ENCODE measurements at places on chromosomes 6 and 20.

GRCh38 chr20:32052778-32053362 is 828 bp downstream of the HCK start:
- H3K4me3 ChIP-seq = no peak overlapping the region
- H3K27me3 ChIP-seq = peaks cover 63% of the 10 kb centered on the region
- no peak overlapping the region for H3K27ac ChIP-seq

DNA sequence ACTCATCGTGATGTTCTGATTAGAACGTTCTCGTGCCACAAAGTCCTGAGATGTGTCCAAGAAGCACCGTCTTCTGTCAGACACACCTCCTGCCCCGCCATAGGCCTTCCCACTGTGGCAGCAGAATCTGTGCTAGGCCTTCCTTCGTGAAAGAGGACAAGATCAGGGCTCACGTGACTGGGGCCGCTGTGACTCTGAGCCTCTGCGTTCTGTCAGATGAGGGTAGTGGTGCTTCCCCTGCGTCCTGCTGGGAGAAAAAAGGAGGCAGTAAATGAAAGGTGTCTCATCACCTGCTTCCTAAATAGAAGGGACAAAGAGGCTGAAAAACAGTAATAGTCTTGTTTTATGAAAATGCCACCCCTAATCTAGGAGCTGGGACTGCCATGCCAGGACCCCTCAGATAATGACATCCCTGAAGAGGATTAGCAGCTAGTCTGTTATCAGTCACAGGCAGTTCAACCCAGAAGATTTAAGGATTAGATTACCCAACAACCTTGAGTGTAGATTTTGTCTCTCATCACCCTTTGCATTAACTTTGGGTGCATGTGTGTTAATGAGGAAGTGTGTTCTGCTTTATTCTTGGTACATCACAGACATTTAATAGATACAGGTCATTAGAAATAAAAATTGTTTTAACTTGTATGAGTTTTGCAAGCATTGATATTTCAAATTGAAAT is 4.1 kb downstream of the DNAJC5 start:
- H3K27ac ChIP-seq = no peak overlapping the region
- no peak overlapping the region for H3K4me3 ChIP-seq
- peaks cover 18% of the 10 kb centered on the region for H3K36me3 ChIP-seq

GRCh38 chr20:48823960-48824498 is 3.8 kb downstream of the PREX1 start:
- H3K36me3 ChIP-seq = no peaks in the 10 kb centered on the region
- DNase-seq = no peak
- no peak overlapping the region for H3K27ac ChIP-seq
- H3K4me3 ChIP-seq = no peak overlapping the region
- peaks cover 29% of the 10 kb centered on the region for H3K4me1 ChIP-seq

DNA sequence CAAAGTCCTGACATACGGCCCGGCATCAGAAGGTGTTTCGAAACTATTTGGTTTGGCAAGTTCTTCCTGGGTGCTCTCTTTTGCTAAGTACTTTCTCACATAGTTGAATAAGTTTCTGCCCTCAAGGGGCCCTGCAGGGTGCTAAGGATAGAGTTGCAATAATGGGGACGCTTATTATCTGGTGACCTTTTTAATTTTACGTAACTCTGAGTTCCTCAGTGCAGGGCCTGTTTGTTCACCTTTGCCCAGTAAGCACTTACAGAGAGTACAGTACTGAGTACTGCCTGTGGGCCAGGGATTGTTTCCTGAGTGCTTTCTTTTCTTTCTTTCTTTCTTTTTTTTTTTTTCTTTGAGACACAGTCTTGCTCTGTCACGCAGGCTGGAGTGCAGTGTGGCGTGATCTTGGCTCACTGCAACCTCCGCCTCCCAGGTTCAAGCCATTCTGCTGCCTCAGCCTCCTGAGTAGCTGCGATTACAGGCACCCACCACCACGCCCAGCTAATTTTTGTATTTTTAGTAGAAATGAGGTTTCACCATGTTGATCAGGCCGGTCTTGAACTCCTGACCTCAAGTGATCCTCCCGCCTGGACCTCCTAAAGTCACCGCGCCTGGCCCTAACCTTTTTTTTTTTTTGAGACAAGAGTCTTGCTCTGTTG is 4.5 kb upstream of the PXMP4 start:
- no peaks in the 10 kb centered on the region for H3K36me3 ChIP-seq
- H3K27me3 ChIP-seq = no peaks in the 10 kb centered on the region
- H3K4me3 ChIP-seq = no peak overlapping the region
- DNase-seq = no peak
- H3K4me1 ChIP-seq = peaks cover under 1% of the 10 kb centered on the region
- H3K27ac ChIP-seq = no peak overlapping the region

- no peak overlapping the region for H3K4me3 ChIP-seq
- DNase-seq = no peak
- H3K36me3 ChIP-seq = peaks cover 29% of the 10 kb centered on the region
These were observed 4.7 kb downstream of the SAPCD1 start for GRCh38 chr6:31767096-31767645.

- no peak overlapping the region for H3K4me3 ChIP-seq
- no peak for DNase-seq
- no peak overlapping the region for H3K27ac ChIP-seq
- no peaks in the 10 kb centered on the region for H3K36me3 ChIP-seq
These were observed 13.0 kb upstream of the TBPL1 start for GRCh38 chr6:133939778-133940667.

DNA sequence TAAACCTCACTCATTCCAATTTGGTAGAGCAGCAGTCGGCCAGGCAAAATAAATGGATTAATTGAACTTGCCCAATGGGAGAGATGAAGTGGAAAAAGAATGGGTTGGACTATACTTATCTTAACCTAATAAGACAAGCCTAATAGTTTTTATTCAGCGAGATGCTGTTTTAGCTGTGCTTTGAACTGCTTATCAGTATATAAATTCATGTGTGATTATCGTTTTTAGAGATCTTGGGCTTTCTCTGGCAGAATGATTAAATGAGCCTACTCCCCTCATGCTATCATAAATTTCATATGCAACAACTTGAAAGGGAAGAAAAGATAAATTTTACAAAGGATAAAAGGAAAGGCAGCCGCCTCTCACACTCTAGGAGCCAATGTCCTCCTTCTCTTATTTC is 59.8 kb downstream of the SNAP25 start:
- no peaks in the 10 kb centered on the region for H3K36me3 ChIP-seq
- H3K27me3 ChIP-seq = no peaks in the 10 kb centered on the region
- DNase-seq = no peak
- H3K4me3 ChIP-seq = no peak overlapping the region

GRCh38 chr6:126720304-126720703 is 380.4 kb downstream of the CENPW start:
- DNase-seq = no peak
- H3K36me3 ChIP-seq = no peaks in the 10 kb centered on the region
- no peaks in the 10 kb centered on the region for H3K27me3 ChIP-seq
- H3K27ac ChIP-seq = no peak overlapping the region

- no peaks in the 10 kb centered on the region for H3K27me3 ChIP-seq
- H3K36me3 ChIP-seq = no peaks in the 10 kb centered on the region
- no peak overlapping the region for H3K27ac ChIP-seq
- H3K4me3 ChIP-seq = no peak overlapping the region
These were observed 81.1 kb upstream of the SLCO4A1 start for GRCh38 chr20:62561182-62561581.

GRCh38 chr6:34032856-34033255 is 113.0 kb downstream of the GRM4 start:
- H3K36me3 ChIP-seq = no peaks in the 10 kb centered on the region
- DNase-seq = no peak
- H3K4me1 ChIP-seq = peaks cover 7% of the 10 kb centered on the region
- H3K27ac ChIP-seq = no peak overlapping the region

- no peak overlapping the region for H3K4me3 ChIP-seq
These were observed 86.1 kb upstream of the TCF21 start for GRCh38 chr6:133802861-133803260.

DNA sequence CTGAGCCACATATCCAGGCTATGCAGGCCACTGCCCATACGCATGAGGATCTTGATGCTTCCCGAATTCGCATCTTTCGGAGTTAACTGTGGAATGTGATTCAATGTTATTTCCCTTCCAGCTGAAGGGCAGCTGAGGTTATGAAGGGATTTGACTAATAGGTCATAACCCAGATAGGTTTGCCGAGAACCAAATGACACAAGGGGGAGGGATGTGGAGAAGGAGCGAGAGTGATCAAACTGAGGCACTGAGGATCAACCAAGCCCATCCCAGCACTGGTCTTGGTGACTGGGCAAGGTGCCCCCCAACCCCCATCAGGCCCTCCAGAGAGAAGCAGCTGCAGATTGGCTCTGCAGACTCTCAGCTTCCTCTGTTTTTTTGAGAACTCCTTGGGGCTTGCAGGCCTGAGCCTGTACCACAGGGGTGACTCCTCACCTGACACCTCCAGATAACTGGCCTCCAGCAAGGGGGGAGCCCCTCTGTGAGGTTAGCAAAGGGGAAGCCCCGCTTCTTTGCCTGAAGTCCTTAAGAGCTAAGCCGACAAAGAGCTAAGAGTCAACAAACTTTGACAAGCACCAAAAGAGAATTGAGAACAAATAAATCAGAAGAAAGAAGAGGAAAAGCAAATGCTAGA is 185.9 kb downstream of the PDE7B start:
- H3K4me1 ChIP-seq = peaks cover 12% of the 10 kb centered on the region
- H3K36me3 ChIP-seq = no peaks in the 10 kb centered on the region
- no peak overlapping the region for H3K4me3 ChIP-seq
- H3K27ac ChIP-seq = no peak overlapping the region
- no peaks in the 10 kb centered on the region for H3K27me3 ChIP-seq

- DNase-seq = peak; percentile 14
- H3K4me1 ChIP-seq = no peaks in the 10 kb centered on the region
- no peaks in the 10 kb centered on the region for H3K36me3 ChIP-seq
- peak overlapping the region; percentile 64 for H3K27ac ChIP-seq
These were observed 245.2 kb downstream of the TPBG start for GRCh38 chr6:82608781-82609180.

GRCh38 chr6:133623065-133623464 is 265.8 kb upstream of the TCF21 start:
- DNase-seq = no peak
- no peak overlapping the region for H3K27ac ChIP-seq
- no peaks in the 10 kb centered on the region for H3K4me1 ChIP-seq
- no peaks in the 10 kb centered on the region for H3K36me3 ChIP-seq

DNA sequence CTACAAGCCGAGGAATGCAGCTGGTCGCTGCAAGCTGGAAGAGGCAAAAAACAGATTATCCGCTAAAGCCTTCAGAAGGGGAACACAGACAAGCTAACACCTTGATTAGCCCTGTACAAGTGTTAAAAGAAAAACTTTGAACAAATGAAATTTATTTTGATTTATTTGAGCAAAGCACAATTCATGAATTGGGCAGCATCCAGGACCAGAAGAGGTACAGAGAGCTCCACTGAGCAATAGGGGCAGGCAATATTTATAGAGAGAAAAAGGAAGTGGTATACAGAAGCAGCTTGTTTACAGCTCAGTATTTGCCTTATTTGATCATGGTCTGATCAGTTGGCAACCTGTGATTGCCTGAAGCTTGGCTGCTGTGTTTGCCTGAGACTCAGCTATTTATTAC is 17.6 kb downstream of the HLA-DOB start:
- H3K27ac ChIP-seq = no peak overlapping the region
- no peak overlapping the region for H3K4me3 ChIP-seq
- peaks cover 22% of the 10 kb centered on the region for H3K27me3 ChIP-seq

GRCh38 chr6:85449388-85449817 is 480 bp upstream of the NT5E start:
- no peak overlapping the region for H3K27ac ChIP-seq
- H3K4me3 ChIP-seq = peak overlapping the region; percentile 49
- H3K27me3 ChIP-seq = peaks cover 54% of the 10 kb centered on the region
- DNase-seq = peak; percentile 24

- H3K4me3 ChIP-seq = no peak overlapping the region
- no peaks in the 10 kb centered on the region for H3K36me3 ChIP-seq
- H3K27ac ChIP-seq = no peak overlapping the region
- H3K27me3 ChIP-seq = no peaks in the 10 kb centered on the region
- no peak for DNase-seq
These were observed 89.4 kb downstream of the SLC24A3 start for GRCh38 chr20:19301843-19302242.

DNA sequence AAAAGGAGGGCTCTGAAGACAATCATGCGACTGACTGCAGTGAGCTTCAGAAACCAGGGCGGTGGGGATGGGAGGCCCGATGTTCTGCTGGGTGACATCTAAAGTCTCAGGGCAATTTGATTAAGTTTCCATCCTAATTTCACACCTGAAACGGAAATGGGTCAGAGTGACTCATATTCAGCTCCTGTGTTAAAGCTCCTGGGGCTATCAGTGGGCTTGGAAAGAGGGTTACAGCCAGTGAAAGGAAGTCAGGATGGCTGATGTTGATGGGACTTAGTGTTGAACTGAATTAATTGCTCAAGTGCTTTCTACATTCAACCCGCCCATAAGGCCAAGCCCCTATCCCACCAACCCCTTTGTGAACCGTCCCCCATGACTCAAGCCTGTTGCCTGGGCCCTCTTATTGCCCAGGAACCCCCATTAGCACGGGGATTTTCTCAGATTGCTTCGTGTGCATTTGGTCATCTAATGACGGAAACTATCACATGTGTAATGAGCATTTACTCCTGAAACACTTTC is 47.1 kb upstream of the TBC1D7 start:
- DNase-seq = no peak
- no peaks in the 10 kb centered on the region for H3K36me3 ChIP-seq
- no peaks in the 10 kb centered on the region for H3K27me3 ChIP-seq
- peaks cover 9% of the 10 kb centered on the region for H3K4me1 ChIP-seq

DNA sequence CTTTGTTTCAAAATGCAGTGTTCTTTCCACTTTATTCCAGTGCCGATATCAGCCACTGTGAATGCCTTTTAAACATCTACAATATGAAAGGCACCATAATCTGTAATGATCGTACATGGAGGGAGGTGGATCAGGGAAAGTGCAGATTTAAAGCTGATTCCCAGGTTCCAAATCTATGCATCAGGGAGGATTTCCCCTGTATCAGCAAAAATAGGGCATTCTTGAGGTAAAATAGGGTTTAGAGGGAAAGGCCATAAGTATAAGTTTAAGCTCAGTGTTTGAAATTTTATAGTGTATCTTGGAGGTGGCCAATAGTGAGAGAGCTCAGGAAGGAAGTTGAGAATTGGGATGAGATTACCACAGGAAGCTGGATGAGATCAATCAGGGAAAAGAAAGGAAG is 289.7 kb upstream of the ID4 start:
- DNase-seq = no peak
- H3K36me3 ChIP-seq = no peaks in the 10 kb centered on the region
- no peak overlapping the region for H3K27ac ChIP-seq
- no peaks in the 10 kb centered on the region for H3K27me3 ChIP-seq
- H3K4me1 ChIP-seq = no peaks in the 10 kb centered on the region

GRCh38 chr6:116438590-116439448 is 22.4 kb upstream of the CALHM6 start:
- no peak for DNase-seq
- no peaks in the 10 kb centered on the region for H3K27me3 ChIP-seq
- no peak overlapping the region for H3K27ac ChIP-seq
- H3K4me1 ChIP-seq = peaks cover 21% of the 10 kb centered on the region

GRCh38 chr6:25165800-25166199 is 113.4 kb upstream of the CARMIL1 start:
- peaks cover 13% of the 10 kb centered on the region for H3K27me3 ChIP-seq
- H3K4me3 ChIP-seq = no peak overlapping the region
- H3K27ac ChIP-seq = no peak overlapping the region
- no peaks in the 10 kb centered on the region for H3K4me1 ChIP-seq
- no peaks in the 10 kb centered on the region for H3K36me3 ChIP-seq

- H3K36me3 ChIP-seq = no peaks in the 10 kb centered on the region
- no peak overlapping the region for H3K4me3 ChIP-seq
- H3K27ac ChIP-seq = no peak overlapping the region
- H3K27me3 ChIP-seq = no peaks in the 10 kb centered on the region
- DNase-seq = no peak
- peaks cover 14% of the 10 kb centered on the region for H3K4me1 ChIP-seq
These were observed 22.5 kb downstream of the SOX4 start for GRCh38 chr6:21616005-21616404.

Measured in neuronal stem cell (in vitro differentiated cells).